Naive thymus-derived CD8-positive, alpha-beta T cell (primary cell): ENCODE measurements at places on chromosomes 6 and 20. TPM values are rescaled to one million over a fixed set of nuclear protein-coding genes. Genes with fewer than 3 reads are reported as not detected.

MYCT1 gene
- not detected for total RNA-seq

TMC2 gene
- not detected for total RNA-seq

DLL1 gene
- 14.2 TPM for total RNA-seq

ANGPT4 gene
- not detected for total RNA-seq

COL11A2 gene
- 7.5 TPM for total RNA-seq

GSTA3 gene
- not detected for total RNA-seq

PTPRT gene
- not detected for total RNA-seq

GRCh38 chr6:23414051-23414445 lies 712.0 kb upstream of the NRSN1 start:
- DNase-seq = no peak

DNA sequence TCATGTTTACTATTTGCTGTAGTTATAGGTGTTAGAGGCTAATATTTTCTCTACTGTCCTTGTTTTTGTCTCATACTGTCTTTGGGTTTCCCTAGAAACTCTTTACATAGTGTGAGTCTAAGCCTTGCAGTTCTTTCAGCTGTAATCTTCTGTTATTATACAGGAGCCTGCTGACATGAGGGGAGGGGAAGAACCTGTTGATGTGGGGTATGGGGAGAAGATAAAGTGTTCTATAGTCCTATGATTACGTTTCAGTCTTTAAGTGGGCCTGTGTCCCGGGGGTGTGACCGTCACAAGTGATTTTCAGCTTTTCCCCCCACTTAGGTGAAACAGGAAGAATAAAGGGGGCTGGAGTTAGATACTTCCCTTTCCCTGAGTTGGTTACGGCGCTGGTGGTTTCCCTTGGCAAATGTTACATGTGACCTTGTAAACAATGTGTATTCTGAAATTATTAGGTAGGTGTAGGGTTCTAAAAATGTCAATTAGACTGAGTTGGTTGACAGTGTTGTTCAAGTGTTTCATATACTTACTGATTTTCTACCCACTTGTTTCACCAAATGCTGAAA lies 41.3 kb downstream of the REV3L start:
- DNase-seq = no peak

- DNase-seq = no peak
These were observed 137.2 kb downstream of the EDN3 start for GRCh38 chr20:59437601-59438031.

- no peak for DNase-seq
These were observed 714.8 kb downstream of the DHX35 start for GRCh38 chr20:39676857-39677391.

DNA sequence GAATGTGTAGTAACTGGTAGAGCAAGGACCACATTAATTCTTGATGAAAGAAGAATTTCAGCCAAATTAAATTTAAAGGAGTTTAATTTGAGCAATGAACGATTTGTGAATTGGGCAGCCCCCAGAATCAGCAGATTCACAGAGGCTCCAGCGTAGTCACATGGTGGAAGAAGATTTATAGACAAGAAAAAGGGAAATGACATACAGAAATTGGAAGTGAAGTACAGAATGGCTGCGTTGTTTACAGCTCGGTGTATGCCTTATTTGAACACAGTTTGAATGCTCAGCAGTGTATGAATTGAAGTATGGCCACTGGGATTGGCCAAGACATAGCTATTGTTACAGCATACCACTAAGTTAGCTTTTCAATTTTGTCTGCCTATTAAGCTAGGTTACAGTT lies 173.6 kb upstream of the ARG1 start:
- DNase-seq = no peak

GRCh38 chr6:72836971-72837370 lies 215.1 kb downstream of the KCNQ5 start:
- no peak for DNase-seq

- no peak for DNase-seq
These were observed 255.9 kb downstream of the SYNE1 start for GRCh38 chr6:152380993-152381898.

- DNase-seq = no peak
These were observed 144.4 kb downstream of the AIG1 start for GRCh38 chr6:143205131-143205535.

DNA sequence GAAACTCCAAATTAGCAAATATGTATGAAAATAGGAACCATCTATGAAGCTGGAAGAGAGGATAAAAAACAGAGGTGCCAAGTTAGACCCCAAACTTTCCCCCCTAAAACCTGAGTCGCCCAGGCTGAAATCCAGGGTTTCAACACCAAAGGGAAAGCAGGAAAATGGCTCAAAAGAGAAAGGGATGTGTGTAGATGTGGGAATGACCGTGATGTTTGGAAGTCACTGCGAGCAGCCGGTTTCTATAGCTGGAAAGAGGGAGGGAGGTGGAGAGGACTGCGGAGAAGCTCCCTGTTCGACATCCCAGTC lies 4.5 kb downstream of the RING1 start:
- no peak for DNase-seq

- DNase-seq = no peak
These were observed 50.5 kb downstream of the CPNE5 start for GRCh38 chr6:36788768-36789167.

- DNase-seq = no peak
These were observed 18.8 kb downstream of the PLCB4 start for GRCh38 chr20:9087531-9088217.

GRCh38 chr6:53888931-53889330 lies 94.1 kb downstream of the LRRC1 start:
- DNase-seq = no peak

DNA sequence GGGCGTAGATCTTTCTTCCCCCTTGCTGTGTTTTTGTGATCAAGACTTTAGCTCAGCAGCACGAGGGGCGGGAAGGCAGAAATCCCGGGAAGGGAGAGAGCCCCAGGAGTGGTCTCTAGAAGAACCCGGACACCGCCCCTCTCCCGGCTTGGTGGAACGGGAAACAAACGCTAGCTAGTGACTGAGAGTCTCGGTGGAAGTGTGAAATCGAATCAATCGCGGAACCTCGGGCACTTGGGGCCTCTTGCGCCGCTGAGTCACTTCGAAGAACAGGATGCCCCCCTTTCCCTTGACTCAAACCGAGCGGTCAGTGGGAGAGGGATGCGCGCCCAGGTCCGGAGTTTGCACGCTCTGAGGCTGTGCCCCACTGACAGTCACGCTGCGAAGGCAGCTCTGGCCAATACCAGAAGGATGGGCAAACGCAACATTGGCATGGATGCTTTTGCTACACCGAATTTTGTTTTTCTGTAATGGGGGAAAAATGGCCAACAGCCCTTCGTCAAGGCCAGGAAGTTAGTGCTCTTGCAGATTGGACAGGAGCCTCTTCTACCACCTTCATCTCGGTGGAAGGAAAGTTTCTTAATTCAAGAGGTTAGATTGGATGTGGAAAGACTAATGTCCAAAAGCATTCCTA lies 1.6 kb upstream of the OLIG3 start:
- no peak for DNase-seq

GRCh38 chr6:75759207-75759606 lies 10.2 kb downstream of the MYO6 start:
- no peak for DNase-seq

DNA sequence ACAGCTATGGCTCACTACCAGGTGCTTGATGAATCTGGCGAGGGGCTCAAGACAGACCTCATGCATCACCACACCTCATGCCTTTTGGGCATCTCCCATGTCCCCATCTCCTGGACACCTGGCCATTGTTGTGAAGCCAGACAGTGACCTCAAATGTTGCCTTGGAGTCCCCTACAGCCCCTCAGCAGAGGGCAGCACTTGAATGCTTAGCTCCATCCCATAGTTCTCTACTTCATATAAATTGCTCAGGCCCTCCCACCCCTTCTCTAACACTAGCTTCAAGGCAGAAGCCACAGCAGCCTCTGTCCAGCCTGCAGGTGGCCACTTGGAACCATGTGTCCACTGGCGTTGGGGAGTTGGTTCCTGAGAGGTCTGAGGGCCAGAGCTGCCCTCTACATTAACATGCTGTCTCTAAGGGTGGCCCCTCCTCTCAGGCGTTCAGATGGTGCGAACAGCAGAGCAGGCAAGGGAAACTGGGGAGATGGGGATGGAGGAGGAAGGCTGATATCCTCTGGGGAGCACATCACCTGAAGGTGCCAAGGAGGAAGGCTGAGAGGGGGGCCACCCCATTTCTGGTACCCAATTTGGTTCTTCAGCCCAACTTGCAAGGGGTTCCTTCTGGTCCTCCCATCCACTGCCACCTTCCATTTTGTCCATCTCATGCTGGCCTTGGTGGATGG lies 31.3 kb downstream of the MOCS1 start:
- peak; percentile 44 for DNase-seq

GRCh38 chr6:136633355-136633754 lies 83.1 kb upstream of the MAP7 start:
- no peak for DNase-seq

- no peak for DNase-seq
These were observed 32.1 kb upstream of the COL21A1 start for GRCh38 chr6:56279331-56280080.

- DNase-seq = no peak
These were observed 5.1 kb downstream of the SLC13A3 start for GRCh38 chr20:46646122-46646521.

DNA sequence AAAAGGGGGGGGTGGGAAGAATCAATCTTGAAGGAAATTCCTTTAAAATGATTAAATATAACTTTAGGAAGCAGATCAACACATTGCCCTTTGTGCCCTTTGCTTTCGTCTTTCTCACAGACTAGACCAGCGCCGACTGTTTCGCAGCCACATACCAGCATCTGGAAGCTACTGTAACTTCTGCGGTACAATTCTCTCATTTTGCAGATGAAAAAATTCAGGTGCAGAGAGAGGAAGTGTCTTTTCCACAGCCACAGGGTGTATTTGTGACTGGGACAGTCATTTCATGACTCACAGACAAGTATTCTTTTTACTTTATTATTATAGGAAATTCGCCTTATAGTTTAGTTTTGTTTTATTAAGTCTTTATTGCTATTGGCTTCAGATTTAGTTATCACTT lies 84.2 kb downstream of the UST start:
- no peak for DNase-seq

DNA sequence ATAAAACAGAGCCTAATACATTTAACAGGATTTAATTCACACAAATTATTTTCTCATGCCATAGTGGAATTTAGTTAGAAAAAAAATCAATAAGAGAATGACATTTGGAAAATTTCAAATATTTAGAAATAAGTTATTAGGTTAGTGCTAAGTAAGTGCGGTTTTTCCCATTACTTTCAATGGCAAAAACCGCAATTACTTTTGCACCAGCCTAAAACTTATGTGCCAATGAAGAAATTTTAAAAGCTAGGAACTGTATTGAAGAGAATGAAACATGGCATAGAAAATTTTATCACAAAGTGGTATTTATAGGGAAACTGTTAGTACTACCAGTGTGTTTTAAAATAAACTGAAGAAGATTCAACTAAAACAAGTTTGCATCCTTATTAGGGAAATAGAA lies 228.3 kb upstream of the FKBP1C start:
- DNase-seq = no peak

DNA sequence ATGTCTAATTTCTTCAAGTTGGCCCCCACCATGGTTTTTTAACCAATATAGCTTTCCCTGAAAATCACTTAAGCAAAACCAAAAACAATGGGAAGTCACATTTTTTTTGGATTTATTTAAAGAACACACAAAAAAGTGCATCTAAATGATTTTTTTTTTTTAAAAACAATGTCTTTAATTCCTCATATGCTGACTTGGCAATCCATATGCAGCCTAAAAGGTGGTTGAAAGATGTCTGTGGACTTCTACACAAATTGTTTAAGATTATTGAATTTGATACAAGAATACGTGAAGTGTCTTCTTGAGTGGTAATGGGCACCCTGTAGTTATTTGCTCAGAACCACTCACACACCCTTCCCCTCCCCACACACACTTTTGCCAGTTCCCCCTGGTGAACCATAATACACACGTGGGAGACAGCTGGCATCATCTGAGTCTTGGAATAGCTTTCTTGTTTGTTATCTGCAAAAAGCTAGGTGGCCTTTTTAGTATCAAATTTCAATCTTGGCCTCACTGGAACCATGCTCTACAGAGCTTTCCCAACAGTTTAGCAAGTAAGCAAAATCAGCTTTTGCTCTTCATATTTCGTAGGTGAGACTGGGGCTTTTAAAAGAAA lies 60.9 kb upstream of the TULP1 start:
- no peak for DNase-seq

- DNase-seq = no peak
These were observed 32.2 kb downstream of the RAMACL start for GRCh38 chr6:166554316-166554715.

- no peak for DNase-seq
These were observed 3.5 kb downstream of the CST9 start for GRCh38 chr20:23602241-23602640.

- DNase-seq = no peak
These were observed 136.9 kb downstream of the TRMT11 start for GRCh38 chr6:126123226-126123625.

DNA sequence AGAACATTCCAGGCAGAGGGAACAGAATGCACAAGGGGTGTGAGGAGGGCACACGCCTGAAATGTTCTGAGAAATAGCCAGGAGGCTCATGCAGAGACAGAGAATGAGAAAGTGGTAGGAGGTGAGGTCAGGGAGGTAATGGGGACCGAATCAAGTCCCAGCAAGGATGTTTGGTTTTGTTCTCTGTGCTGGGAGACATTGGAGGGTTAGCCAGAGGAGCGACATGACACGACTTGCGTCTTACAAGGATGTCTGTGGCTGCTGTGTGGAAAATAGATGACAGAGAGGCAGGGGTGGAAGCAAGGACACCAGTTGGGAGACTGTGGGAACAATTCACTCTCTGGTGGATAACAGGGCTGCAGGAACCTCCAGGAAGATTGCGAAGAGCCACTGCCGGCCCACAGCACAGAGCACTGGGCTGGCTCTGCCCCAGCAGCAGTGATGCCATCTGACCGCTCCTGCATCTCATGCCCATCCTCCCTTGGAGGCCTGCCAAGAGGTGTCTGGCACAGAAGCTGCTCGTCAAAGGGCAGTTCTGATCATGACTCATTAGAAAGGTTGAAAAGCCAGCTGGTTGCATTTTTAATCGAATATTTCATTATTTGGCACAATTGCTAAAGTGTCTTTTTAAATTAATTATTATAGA lies 57.7 kb upstream of the CD83 start:
- DNase-seq = no peak
